ENCODE measurements at places on chromosomes 3 and 15. TPM values are rescaled to one million over a fixed set of nuclear protein-coding genes. Genes with fewer than 3 reads are reported as not detected.

The AMOTL2 gene
- total RNA-seq = 130 TPM

The GOLGA8M gene
- 0.51 TPM for total RNA-seq

The EMC7 gene
- 37.1 TPM for total RNA-seq

The AADAC gene
- total RNA-seq = 0.19 TPM

The APPL1 gene
- 39.3 TPM for total RNA-seq

The GOLGA8J gene
- total RNA-seq = not detected

The WDR73 gene
- 26.4 TPM for total RNA-seq

The RLBP1 gene
- not detected for total RNA-seq

The TF gene
- 0.85 TPM for total RNA-seq

The RHCG gene
- total RNA-seq = not detected

The ZNF860 gene
- 3.4 TPM for total RNA-seq

The FBLN2 gene
- total RNA-seq = 16.5 TPM

The RARB gene
- total RNA-seq = 1.5 TPM

The XCR1 gene
- not detected for total RNA-seq

The SERPINI2 gene
- not detected for total RNA-seq
